Motor neuron (in vitro differentiated cells): ENCODE measurements at places on chromosomes 2 and 18.

GRCh38 chr2:239467956-239468490 is 67.2 kb upstream of the HDAC4 start:
- ATAC-seq, result no peak

GRCh38 chr2:238988105-238988504 is 140.2 kb downstream of the TWIST2 start:
- no peak for ATAC-seq

DNA sequence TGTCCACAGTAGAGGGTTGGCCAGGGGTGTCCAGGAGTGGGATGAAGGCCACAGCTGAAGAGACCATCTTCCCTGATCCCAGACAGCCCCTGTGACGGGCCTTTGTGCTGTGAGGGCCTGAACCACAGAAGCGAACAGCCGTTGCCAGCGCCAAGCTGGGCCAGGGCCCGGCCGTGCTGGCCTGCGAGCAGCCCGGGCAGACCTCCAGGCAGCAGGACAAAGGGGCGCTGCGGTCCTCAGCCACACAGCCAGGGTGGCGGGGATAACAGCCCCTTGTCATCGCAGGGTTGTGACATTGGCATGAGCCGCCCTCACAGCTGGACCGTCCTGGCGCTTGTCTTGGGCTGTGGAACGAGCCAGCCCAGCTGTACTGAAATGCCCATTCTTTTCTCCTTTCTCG is 161.1 kb downstream of the FAM210A start:
- ATAC-seq, result no peak

DNA sequence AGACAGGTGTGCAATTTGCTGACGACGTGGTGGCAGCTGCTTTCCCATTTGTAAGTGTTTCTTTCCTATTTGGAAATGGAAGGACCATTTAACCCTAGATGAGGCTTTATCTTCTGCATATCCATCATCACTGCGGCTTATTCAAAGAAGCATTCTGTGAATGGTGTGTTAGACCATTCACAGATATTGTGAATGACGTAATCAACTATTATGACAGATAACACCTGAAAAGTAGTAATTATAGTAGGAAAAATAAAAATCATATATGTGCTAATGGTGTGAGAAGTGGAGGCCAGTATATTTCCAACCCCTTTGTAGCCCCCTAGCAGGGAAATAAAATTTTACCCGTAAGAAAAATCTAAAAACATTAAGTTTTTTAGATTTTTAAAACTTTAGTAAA is 424.5 kb upstream of the CRIM1 start:
- ATAC-seq, result no peak

DNA sequence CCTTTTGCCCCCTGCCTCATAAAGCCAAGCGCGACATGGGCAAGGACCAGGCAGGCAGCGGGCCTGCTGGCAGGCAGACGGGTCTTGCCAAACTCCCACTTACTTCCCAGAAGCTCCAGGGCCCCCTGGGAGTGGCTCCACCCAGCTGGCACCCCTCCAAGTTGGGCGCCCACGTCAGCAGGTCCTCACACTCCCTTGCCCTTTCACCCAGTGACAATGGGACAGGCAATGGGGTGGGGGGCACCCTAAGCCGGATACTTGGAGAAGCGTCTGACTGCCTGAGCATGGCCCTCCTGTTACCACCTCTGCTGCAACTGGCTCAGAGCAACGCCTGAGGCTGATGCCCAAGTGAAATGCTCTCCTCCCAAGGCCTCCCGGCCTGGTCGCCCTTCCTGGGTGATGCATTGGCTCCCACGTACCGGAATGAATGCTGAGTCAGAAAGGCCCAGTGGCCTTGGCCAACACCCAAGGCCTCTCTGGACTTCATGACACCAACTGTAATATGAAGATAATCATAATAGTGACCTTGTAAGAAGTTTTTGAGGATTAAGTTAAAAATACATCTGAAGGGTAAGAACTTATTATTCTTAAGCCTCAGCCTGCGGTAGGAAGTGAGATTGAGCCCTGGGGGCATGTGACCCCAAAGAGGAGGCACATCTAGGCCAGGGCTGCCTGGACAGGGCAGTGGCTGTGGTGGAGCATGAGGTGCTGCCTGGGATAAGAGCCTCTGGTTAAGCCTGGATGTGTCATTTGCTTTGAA is 31.6 kb downstream of the KCNK3 start:
- peak; percentile 61 for ATAC-seq

DNA sequence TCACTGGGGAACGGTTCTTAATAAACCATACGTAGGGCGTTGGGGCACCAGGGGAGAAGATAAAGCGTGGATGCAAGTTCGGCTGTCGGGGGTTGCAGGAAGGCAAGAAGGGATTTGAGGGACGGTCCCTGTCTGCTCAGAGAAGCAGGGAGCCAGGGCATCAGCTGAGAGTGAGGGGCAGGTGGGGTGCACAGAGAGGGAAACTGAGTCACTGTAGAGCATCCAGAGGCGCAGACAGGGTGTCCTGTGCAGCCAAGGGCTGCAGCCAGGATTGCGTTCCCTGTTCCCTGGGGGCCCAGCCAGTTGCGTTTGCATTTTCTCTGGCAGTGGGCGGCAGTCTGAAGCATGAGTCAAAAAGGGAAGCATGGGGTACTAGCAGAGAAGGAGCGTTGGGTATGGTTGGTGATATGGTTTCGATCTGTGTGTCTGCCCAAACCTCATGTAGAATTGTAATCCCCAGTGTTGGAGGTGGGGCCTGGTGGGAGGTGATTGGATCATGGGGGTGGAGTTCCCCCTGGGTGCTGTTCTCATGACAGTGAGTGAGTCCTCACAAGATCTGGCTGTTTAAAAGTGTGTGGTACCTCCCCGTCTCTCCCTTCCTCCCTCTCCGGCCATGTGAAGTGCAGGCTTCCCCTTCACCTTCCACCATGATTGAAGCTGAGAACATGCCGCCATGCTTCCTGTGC is 202.9 kb downstream of the NDUFA10 start:
- ATAC-seq, result no peak

DNA sequence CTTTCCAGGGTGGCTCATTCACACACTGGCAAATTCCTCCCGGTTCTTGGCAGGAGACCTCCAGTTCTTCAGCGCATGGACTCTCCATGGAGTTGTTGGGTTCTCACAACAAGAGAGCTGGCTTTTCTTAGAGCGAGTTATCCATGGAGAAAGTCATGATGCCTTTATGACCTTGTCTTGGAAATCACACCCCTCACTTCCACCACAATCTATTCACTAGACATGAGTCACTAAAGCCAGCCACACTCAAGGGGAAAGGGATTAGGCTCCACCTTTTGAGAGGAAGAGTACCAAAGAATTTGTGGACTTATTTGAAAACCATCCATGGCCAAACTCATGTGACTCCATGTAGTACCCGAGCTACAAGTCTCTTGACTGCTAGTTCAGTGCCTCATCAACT is 160.5 kb downstream of the SETBP1 start:
- ATAC-seq, result no peak

DNA sequence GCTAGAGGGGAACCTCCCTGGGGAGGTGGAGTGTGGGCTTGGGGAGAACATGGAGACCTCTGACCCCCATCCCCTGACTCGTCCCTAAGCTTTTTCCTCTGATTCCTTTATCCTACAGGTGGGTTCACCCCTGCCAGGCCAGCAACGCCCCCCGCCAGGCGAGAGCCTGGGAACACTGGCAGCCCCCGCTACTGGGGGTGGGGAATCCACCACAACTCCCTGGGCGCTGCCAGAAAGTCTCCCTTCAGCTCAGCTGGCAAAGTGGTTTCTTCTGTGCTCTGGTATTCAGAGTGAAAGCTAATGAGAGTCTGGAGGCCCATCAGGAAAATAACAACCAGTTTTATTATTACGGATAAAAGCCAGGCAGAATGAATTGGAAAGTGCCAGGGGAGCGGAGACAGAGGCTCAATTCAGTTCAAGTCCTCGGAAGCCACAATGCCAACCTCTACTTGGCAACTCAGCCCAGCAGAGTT is 2.8 kb downstream of the DIPK1C start:
- ATAC-seq, result no peak

- ATAC-seq, result no peak
Measured at GRCh38 chr2:143928184-143928583, 591.7 kb downstream of the ZEB2 start.

DNA sequence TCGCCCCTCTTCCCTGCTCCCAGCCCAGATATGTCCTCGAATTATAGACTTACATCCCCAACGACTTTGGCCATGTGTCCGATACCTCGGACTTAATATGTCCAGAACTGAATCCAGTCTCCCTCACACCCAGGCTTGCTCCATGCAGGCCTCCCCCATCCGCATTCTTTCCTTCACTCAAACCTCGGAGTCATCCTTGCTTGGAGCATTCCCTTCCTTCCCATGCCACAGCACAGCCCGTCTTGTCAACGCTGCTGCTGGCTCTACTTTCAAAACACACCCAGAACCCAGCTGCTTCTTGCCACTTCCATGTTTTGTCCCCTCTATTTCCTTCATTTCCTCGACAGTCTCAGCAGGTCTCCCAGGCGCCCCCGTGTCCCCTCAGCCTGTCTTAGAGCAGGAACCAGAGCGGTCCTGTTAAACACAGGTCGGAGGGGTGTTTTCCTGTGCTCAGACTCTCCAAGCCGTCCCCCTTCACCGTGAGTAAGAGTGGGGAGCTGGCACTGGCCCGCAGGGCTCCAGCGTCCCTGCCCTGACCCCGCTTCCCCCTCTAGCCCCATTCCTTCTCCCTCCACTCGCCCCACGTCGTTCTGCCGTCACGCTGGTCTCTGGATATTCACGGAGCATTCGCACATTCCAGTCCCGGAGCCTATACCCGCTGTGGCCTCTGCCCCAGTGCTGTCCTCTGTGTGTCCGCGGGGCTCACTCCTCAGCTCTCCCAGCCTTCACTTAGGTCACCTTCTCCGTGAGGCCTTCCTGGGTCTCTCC is 54.4 kb downstream of the VAPA start:
- no peak for ATAC-seq

DNA sequence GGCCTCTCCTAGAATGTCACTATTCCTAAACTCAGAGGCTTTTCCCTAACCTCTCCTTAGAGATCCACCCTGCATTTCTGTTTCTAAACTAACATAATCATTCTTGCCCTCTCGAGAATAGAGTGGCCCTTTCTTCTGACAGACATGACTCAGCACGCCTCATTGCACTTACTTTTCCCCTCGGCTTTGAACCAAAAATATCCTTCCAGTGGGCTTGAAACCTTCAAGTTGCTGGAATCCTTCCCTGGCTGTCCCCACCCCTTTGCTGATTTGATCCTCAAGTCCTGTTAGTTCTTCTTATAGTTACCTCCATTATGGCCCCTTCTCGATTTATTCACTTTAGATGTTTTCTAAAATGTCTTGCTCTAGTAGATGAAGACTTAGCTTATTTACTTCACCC is 158.0 kb downstream of the LTBP1 start:
- ATAC-seq, result no peak

GRCh38 chr2:227436436-227437174 is 35.4 kb upstream of the AGFG1 start:
- no peak for ATAC-seq

DNA sequence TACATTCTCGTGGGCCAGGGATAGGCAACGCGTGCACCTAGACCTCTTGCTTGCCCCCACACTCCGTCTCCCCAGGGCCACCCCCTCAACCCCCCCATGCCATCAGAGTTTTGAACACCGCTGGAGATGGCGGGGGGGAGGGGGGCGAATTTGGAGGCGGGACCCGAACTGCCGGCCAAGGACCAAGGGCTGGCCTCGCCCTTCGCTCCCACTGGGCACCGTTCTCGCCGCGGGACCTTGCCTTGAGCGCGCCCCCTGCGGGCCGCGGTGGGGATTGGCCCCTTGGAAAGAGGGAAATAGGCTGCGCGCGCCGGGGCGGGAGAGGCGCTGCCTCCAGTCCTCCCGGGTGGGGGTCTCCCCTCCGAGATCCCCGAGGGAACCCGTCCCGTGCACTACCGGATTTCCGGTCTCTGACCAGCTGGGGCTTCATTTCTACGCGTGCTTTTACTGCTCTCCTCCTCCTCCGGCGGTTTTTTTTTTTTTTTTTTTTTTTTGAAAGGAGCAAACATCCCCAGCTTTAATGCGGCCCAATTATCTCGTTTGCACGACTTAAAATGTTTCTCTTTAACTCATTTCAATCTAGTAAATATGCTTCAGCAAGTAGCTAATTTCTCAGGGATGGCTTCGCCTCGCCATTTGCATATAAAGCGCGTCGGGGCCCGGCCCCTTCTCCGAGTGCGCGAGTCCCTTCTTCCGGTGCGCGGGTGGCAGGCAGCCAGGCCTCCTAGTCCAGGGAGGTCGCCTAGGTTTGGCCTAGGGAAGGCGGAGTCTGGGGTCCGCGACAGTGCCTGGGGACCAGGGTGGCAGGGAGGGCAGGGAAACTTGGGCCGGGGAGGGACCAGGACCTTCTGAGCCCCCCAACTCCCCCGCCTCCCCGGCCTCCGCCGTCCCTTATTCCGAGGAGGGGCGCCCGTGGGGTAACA is 10.0 kb upstream of the GBX2 start:
- ATAC-seq, result peak; percentile 86

GRCh38 chr2:85449214-85449588 is 30.7 kb downstream of the SH2D6 start:
- ATAC-seq, result no peak

DNA sequence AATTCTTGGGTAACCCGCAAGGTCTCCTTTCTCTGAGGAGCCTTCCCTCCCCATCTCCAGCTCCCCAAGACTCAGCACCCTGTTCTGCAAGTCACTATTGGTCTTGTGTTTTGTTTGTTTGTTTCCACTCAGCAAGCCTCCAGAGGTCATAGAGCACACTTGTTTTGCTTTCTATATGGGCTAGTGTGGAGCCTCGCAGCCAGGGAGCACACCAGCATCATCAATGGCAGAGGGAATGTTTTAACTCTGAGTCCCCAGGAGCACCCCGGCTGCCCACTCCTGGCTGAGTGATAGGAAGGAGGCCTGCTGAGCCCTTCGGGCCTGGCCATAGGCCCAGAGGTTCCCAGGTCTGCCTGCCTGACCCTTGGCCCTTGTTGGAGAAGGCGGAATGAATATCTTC is 36.6 kb downstream of the GLI2 start:
- no peak for ATAC-seq

GRCh38 chr2:43057742-43058725 is 168.4 kb downstream of the ZFP36L2 start:
- ATAC-seq, result no peak

- ATAC-seq, result no peak
Measured at GRCh38 chr2:207039225-207039624, 99.9 kb downstream of the CPO start.

DNA sequence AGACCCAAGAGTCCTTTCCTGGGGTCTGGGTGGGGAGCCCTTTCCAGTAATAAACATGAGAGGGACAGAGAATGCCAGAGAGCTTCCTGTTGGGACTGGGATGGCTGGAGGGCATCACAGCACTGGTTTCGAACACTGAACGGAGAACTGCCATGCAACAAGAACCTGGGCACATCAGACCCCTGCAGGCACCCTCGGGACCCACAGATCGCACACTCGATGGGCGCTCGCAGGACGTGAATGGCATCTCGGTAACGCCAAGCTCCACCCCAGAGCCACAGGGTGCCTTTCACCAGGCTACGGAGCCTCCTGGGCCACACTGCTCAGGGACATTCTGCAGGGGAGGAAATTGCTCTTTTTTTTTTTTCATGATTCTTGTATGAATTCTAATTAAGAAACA is 25.1 kb downstream of the SLC66A2 start:
- ATAC-seq, result no peak

GRCh38 chr2:203758841-203759689 is 52.6 kb downstream of the CD28 start:
- ATAC-seq, result peak; percentile 72

- ATAC-seq, result no peak
Measured at GRCh38 chr2:223043164-223043941, 8.6 kb upstream of the KCNE4 start.

GRCh38 chr2:164657129-164657528 is 35.8 kb upstream of the GRB14 start:
- no peak for ATAC-seq
